ELR (cell line): ENCODE measurements at places on chromosomes 5 and 9.

- no peak for DNase-seq
Observed at GRCh38 chr5:75507841-75508240, 3.6 kb downstream of the CERT1 start.

- no peak for DNase-seq
Observed at GRCh38 chr5:122434205-122434970, 122.4 kb downstream of the SNCAIP start.

DNA sequence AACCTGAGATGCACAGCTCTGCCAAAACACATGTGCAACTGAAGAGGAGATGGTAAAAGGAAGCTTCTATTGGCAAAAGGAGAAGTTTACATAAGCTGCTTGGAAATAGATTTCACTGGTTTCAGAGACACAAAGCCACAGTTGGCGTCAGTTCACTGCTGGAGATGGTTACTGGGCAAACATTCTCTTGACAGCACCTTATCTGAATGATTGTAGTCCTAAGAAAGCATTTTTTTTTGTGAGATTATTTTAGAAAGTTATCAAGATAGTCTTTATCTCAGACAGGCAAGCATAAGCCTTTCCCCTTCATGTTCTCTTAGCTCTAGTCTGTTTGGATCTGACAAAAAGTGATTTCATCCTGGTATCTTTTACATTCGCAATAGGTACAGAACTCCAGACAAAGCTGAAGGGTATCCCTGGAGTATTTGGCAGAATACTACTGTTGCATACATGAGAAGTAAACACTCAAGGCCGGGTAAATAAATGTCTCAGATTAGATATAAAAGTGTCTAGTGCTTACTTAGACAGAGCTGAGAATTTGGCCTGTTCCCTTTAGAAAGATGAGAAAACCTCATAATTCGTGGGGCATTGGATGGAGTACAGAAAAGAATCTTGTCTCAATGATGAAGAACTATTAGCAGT, 1668.0 kb upstream of the NUDT12 start:
- DNase-seq = no peak

- DNase-seq = peak; percentile 36
Observed at GRCh38 chr5:82097-82496, 9.9 kb upstream of the PLEKHG4B start.

GRCh38 chr5:117434254-117434653, 859.6 kb upstream of the SEMA6A start:
- no peak for DNase-seq

DNA sequence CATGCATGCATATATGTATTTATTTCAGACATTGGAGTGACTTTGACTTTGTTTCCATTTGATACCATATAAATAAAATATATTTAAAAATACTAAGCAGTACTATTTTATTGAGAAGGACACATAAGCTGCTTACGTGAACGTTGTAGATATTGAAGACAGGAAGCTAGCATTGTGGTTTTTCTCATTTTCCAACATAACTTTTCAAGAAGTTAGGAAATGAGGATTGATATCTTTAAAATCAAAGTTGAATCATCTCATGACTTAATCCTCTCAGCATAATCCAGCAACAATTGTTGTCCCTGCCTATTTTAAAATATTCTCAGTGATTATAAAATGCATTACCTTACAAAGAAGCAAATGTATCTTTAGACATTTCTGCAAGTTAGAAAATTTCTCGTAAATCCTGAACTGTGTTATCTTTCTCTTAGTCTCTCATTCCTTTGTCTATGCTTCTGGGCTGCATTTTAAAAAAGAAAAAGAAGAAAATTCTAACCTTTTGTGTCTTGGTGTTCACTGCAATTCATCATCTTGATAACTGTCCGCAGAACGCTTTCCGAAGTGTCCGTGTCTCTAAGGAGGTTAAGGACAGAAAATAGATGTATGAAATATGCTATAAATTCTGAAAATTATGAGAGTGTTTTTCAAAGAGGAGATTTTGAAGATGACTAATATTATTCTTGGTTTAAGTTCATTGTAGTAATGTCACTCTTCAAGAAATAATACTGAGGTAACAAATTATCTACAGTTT, 1089.9 kb upstream of the CDH6 start:
- no peak for DNase-seq

GRCh38 chr9:113808391-113809358, 67.4 kb upstream of the ZNF618 start:
- DNase-seq = peak; percentile 76

GRCh38 chr5:78236046-78236445, 58.5 kb downstream of the AP3B1 start:
- DNase-seq = no peak

GRCh38 chr5:27462936-27463335, 424.6 kb upstream of the CDH9 start:
- no peak for DNase-seq

- DNase-seq = no peak
Observed at GRCh38 chr5:167255926-167256325, 1035.5 kb upstream of the WWC1 start.

DNA sequence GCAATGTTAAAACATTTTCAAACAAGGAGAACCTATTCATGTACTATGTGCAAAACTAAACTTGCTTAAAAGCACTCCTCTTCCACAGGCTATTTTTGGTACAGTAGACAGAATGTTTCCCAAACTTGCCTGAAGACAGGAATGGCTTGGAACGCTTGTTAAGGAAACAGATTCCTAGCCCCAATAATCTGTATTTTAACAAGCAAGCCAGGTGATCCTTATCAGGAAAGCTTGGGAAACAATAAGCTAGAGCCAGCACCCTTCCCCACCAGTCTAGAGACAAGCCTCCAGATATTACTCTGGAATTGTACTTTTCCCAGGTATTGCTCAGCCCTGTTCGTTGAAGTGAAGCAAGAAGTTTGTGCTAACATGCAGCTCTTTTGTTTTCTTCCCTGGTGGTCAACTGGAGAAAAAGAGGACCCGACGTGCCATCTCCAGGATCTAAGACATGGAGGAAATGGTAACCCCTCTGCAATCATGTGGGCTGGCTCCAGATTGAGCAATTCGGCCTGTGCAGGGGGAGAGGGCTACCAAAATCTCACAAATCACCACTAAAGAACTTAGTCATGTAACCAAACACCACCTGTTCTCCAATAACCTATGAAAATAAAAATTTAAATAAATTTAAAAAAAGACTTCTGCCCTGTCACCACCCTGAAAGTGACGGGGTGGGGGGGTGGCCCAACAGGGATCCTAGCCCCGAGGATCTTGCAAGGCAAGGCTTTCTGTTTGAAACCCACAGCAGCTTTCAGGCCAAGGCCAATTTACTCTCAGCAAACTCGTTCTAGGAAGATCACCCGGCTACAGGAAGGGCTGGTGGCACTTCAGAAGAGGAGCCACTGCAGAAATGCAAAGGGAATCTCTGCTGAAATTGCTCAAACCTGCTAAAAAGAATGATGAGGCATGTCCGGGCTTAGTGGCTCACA, 48.6 kb downstream of the SHB start:
- no peak for DNase-seq

- no peak for DNase-seq
Observed at GRCh38 chr5:5139336-5139776, 774 bp upstream of the ADAMTS16 start.

GRCh38 chr9:89902450-89903140, 297.8 kb downstream of the GADD45G start:
- DNase-seq = no peak

DNA sequence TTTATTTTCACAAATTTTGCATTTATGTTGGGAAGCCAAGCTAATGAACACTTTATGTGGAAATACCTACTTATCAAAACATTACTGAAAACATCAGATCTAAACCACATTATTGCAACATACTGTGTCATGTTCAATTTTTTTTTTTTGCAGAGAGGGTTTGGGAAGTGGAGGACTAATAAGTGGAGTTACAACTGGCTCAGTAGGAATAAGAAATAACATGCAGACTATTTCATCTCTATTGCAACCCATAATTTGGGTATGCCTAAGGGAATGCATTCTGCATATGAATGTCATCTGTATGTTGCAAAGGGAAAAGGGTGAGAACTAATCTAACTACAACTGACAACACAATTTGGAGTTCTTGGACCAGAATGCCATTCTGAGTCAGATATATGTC, 41.8 kb downstream of the APC start:
- DNase-seq = peak; percentile 58

- DNase-seq = peak; percentile 91
Observed at GRCh38 chr9:88747768-88748167, 212.8 kb downstream of the NXNL2 start.

DNA sequence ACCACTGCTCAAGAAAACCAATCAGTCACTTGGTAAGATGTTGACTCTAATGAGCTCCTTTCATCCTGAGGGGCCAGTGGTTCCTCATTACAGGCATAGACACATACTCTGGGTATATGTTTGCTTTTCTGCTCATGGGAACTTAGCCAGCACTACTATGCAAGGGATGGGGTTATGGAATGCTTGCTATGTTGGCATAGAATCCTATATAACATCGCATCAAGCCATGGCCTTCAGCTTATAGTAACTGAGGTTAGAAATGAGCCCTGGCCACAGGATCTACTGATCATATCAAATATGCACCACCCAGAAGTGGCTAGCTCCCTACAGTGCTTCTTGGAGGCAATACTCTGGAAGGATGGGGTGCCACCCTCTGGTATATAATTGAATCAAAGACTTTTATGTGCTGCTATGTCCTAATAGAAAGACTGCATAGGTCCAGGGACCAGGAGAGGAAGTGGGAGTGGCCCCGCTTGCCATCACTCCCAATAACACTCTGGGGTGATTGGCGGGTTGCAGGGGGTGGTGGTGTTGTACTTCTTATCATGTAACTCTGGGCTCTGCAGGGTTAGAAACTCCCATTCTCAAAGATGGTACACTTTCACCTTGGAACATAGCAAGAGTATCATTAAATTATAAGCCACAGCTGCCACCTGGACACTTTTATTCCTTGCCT, 70.3 kb downstream of the ZNF366 start:
- peak; percentile 8 for DNase-seq

DNA sequence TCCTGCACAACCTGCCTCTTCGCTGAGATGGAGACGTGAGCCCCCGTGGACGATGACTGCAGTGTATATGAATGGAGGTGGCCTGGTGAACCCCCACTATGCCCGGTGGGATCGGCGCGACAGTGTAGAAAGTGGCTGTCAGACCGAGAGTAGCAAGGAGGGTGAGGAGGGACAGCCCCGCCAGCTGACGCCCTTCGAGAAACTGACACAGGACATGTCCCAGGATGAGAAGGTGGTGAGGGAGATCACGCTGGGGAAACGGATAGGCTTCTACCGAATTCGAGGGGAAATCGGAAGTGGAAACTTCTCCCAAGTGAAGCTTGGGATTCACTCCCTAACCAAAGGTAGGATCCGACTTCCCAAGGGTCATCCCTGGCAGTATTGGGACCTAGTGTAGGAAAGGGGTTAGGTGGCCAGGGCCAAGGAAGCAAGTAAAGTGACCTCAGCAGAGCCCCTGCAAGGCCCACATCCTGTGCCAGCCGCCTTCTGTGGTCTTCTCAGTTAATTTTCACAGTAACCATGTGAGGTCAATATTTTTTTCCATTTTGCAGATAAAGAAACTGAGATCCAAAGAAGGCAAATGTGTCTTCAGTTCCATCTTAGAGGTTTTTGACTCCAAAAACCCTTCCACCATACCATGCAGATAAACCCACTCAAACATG, 53.8 kb downstream of the NIM1K start:
- DNase-seq = no peak

- DNase-seq = no peak
Observed at GRCh38 chr5:178245389-178245788, 12.8 kb upstream of the PHYKPL start.

DNA sequence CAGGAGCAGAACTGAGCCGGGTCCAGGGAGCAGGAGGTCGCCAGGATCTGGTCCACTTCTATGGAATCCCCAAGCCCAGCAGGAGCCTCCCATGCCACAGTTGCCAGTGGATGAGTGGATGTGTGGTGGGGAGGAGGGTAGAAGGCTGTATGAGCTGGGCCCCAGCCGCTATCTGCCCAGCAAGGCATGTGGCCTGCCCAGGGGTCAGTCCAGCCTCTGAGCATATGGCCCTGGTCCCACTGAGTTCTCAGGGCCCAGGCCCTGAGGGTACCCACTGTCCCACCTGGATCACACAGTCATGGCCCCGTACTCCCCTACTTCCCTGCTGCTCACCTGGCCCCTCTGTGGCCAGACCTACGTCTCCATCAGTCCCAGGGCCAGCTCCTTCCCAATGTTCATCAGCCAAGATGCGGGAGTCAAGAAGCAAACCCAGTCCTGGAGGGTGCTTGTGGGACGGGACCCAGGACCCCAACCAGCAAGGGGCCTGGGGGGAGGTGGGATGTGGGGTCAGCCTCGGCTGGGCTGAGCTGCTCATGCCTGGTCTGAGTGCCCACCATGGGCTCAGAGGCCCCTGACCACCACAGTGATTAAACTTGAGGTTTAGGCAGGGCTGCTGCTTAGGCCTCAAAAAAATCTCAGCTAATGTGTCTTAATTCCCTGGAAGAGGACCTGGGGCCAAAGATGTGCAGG, 152.7 kb downstream of the COL23A1 start:
- no peak for DNase-seq

DNA sequence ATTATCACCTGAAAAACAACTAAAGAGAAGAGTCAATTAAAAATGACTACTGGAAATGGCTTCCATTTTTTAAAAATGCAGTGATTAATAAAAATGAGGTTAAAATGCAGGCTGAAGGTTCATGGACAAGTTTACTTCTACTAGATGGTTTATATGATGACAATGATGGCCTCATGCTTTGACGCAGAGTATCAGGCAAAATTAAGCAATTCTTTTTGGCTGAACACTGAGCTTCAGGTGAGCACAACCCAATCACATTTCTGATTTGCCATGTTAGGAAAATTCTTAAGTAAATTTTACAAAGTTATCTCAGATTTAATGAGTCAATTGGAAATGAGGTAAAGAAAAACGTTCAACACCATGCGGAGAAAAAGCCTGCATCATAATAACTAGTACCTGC, 22.3 kb downstream of the DMGDH start:
- DNase-seq = no peak

DNA sequence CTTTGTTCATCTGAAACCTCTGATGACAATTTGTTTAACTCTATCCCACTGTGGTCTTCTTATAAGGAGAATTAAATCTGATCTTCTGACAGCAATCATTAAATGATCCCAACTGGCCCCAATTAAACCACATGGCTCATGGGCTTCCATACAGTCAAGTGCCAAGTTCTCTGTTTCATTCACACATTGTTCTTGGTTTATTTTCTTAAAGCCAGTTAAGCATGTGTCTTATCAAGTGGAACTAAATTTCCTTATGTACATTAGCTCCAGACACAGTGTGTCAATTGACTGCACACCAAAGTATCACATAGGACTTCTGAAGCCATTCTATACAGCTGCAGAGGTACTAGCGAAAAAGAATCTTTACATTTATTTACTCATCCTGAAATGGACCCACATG, 51.2 kb downstream of the MEF2C start:
- no peak for DNase-seq

GRCh38 chr5:130109152-130109551, 204.9 kb downstream of the CHSY3 start:
- DNase-seq = peak; percentile 54

GRCh38 chr5:122586351-122586750, 188.5 kb upstream of the SNX2 start:
- DNase-seq = peak; percentile 37

GRCh38 chr5:17081142-17081541, 136.3 kb upstream of the BASP1 start:
- peak; percentile 13 for DNase-seq

GRCh38 chr5:1220351-1220750, 4.8 kb upstream of the SLC6A18 start:
- DNase-seq = no peak
